ENCODE measurements at places on chromosomes 2 and 18. TPM values are rescaled to one million over a fixed set of nuclear protein-coding genes. Genes with fewer than 3 reads are reported as not detected.

Gene ZSWIM2
- total RNA-seq: not detected

Gene FBXO48
- 2.3 TPM for total RNA-seq

Gene PROKR1
- not detected for total RNA-seq

Gene ZAP70
- total RNA-seq: 166 TPM

Gene CFAP210
- not detected for total RNA-seq

Gene ICOS
- total RNA-seq: 190 TPM

Gene PXDN
- total RNA-seq: not detected

Gene COL5A2
- total RNA-seq: 0.85 TPM

GRCh38 chr18:58496231-58496630 is 132.7 kb downstream of the ALPK2 start:
- no peaks in the 10 kb centered on the region for H3K36me3 ChIP-seq
- peaks cover 10% of the 10 kb centered on the region for H3K4me1 ChIP-seq
- no peak overlapping the region for H3K27ac ChIP-seq
- DNase-seq: no peak

DNA sequence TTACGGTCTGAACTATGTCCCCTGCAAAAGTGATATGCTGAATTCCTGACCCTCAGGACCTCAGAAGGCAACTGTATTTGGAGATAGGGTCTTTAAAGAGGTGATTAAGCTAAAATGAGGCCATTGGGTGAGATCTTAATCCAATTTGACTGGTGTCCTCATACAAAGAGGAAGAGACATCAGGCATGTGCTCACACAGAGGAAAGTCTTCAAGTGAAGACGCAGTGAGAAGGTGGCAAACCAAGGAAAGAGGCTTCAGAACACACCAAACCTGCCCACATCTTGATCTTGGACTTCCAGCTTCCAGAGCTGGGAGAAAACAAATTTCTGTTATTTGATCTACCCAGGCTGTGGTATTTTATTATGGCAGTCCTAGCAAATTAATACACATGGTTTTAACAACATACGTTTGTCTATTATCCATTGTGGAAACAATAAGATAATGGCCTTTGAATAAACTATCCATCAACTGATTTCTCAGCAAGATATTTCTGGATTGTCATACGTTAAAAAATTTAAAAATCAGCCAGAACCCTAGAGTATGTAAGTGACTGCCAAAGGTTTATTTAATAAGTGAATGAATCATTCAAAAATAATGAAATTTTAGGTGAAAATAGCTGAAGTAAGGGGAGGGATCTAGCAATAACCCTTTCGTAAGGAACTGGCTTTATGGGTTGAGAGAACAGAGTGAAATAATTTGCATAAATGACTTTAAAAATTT is 6.5 kb downstream of the WIPF1 start:
- peak overlapping the region; percentile 52 for H3K4me3 ChIP-seq
- peaks cover 78% of the 10 kb centered on the region for H3K4me1 ChIP-seq
- no peaks in the 10 kb centered on the region for H3K27me3 ChIP-seq
- no peak for DNase-seq
- peaks cover 30% of the 10 kb centered on the region for H3K36me3 ChIP-seq
- peak overlapping the region; percentile 96 for H3K27ac ChIP-seq

GRCh38 chr2:129699781-129700573 is 279.5 kb upstream of the RAB6C start:
- H3K36me3 ChIP-seq: no peaks in the 10 kb centered on the region
- no peak for DNase-seq
- H3K4me3 ChIP-seq: no peak overlapping the region
- no peaks in the 10 kb centered on the region for H3K27me3 ChIP-seq
- no peak overlapping the region for H3K27ac ChIP-seq

DNA sequence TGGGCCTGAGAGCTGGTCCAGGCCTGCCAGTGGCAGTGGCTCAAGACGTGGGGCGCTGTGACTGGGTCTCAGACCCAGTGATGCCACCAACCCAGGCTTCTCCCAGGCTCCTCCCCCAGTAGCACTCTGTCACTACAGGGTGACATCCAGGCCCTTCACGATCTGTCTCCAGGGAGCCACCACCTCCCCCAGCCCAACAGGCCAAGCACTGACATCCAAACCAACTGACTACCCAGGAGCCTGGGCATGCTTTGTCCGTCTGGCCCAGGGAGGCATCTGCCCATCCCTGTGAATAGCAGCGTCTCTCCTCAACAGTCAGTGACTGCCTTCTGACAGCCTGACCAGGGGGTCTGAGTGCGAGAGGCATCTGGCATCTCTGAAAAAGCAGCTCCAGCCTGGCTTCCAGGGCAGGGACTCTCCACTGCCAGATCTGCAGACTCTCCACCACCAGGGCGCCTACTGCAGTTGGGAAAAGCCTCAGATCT is 13.0 kb downstream of the TEX44 start:
- peaks cover 6% of the 10 kb centered on the region for H3K4me1 ChIP-seq
- peak overlapping the region; percentile 44 for H3K4me3 ChIP-seq
- H3K27me3 ChIP-seq: no peaks in the 10 kb centered on the region
- H3K27ac ChIP-seq: no peak overlapping the region
- no peak for DNase-seq

GRCh38 chr18:2903006-2903405 is 56.2 kb downstream of the EMILIN2 start:
- H3K4me1 ChIP-seq: peaks cover 10% of the 10 kb centered on the region
- no peak overlapping the region for H3K4me3 ChIP-seq
- H3K27me3 ChIP-seq: no peaks in the 10 kb centered on the region
- DNase-seq: no peak
- no peak overlapping the region for H3K27ac ChIP-seq

DNA sequence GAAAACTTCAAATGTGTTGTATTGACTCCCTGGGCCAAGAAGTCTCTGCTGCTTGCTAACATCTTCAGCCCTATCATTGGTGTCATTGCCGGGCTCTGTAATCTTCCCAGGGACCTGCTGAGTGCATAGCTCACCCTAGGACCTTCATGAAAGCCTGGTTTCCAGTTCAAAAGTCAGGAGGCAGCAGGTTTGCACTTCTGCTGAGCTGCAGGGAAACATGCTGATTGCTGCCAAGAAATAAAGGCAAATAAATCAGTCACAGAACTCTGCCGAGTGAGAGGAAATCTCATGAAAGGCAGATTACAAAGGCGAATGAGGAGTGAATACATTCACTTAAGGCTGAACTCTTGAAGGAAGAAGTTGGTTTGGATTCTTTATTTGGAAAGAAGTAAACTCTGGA is 1947.6 kb upstream of the CELF4 start:
- no peaks in the 10 kb centered on the region for H3K36me3 ChIP-seq
- no peaks in the 10 kb centered on the region for H3K27me3 ChIP-seq
- no peak overlapping the region for H3K27ac ChIP-seq
- no peaks in the 10 kb centered on the region for H3K4me1 ChIP-seq
- no peak for DNase-seq

GRCh38 chr2:196113061-196113974 is 44.7 kb upstream of the DNAH7 start:
- H3K27ac ChIP-seq: no peak overlapping the region
- H3K4me3 ChIP-seq: no peak overlapping the region
- DNase-seq: no peak
- H3K27me3 ChIP-seq: no peaks in the 10 kb centered on the region
- H3K36me3 ChIP-seq: no peaks in the 10 kb centered on the region
- peaks cover 18% of the 10 kb centered on the region for H3K4me1 ChIP-seq

- DNase-seq: no peak
- H3K4me3 ChIP-seq: no peak overlapping the region
- no peaks in the 10 kb centered on the region for H3K27me3 ChIP-seq
- H3K27ac ChIP-seq: no peak overlapping the region
- H3K36me3 ChIP-seq: peaks cover 3% of the 10 kb centered on the region
- H3K4me1 ChIP-seq: peaks cover 5% of the 10 kb centered on the region
Measured at GRCh38 chr2:200435379-200435778, 74.5 kb downstream of the KCTD18 start.

DNA sequence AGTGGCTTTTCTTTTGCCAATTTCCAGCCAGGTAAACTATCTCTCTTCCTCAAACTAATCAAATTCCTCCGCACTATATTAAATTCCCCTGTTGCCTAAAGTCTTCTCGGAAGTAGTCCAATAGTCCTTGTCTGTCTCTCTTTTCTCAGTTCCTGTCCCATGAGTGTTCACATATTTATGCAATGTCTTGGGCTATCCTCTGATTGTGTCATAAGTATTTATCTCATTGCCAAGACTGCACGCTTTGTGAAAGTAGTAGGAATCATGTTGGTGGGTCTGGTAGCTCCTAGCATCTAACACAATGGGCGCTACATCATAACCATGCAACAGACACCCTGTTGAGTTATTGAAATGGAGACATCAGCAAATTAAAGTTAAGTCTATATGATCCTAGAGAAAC is 59.9 kb upstream of the POU3F3 start:
- H3K27ac ChIP-seq: no peak overlapping the region
- no peak for DNase-seq
- H3K27me3 ChIP-seq: peaks cover 3% of the 10 kb centered on the region
- H3K4me1 ChIP-seq: no peaks in the 10 kb centered on the region
- H3K4me3 ChIP-seq: no peak overlapping the region
- H3K36me3 ChIP-seq: no peaks in the 10 kb centered on the region

DNA sequence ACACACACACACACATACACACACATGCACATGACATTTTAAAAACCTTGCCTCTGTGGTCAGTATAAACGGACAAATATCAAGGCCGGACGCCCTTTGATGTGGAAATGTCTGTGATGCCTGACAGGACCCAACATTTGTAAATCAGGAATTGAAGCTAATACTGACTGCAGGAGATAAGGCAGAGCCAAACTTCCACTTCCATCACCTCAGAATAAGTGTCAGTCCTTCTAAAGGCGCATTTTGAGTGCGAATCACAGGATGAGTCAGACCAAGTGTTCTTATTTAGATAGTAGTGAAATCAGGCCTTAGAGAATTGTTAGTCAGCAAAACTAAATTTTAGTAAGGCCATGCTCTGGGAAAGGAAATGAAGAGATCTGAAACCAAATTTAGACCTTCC is 211.7 kb upstream of the LRATD1 start:
- H3K27ac ChIP-seq: no peak overlapping the region
- no peaks in the 10 kb centered on the region for H3K27me3 ChIP-seq
- no peak for DNase-seq
- no peak overlapping the region for H3K4me3 ChIP-seq
- H3K36me3 ChIP-seq: no peaks in the 10 kb centered on the region

GRCh38 chr2:45438872-45439665 is 172.0 kb downstream of the SRBD1 start:
- H3K27me3 ChIP-seq: no peaks in the 10 kb centered on the region
- H3K4me1 ChIP-seq: peaks cover 4% of the 10 kb centered on the region
- H3K27ac ChIP-seq: no peak overlapping the region
- H3K36me3 ChIP-seq: peaks cover 23% of the 10 kb centered on the region
- no peak overlapping the region for H3K4me3 ChIP-seq

- H3K4me3 ChIP-seq: no peak overlapping the region
- no peak overlapping the region for H3K27ac ChIP-seq
- DNase-seq: no peak
- H3K4me1 ChIP-seq: no peaks in the 10 kb centered on the region
- no peaks in the 10 kb centered on the region for H3K36me3 ChIP-seq
Measured at GRCh38 chr18:72492497-72492896, 51.6 kb downstream of the CBLN2 start.

GRCh38 chr2:74096052-74096451 is 51.7 kb downstream of the BOLA3 start:
- peaks cover 24% of the 10 kb centered on the region for H3K36me3 ChIP-seq
- H3K27me3 ChIP-seq: no peaks in the 10 kb centered on the region
- DNase-seq: no peak
- H3K27ac ChIP-seq: no peak overlapping the region

- H3K27ac ChIP-seq: no peak overlapping the region
- DNase-seq: no peak
- H3K4me3 ChIP-seq: no peak overlapping the region
- no peaks in the 10 kb centered on the region for H3K27me3 ChIP-seq
Measured at GRCh38 chr2:49270091-49270490, 115.8 kb upstream of the FSHR start.

GRCh38 chr2:112216167-112216566 is 38.7 kb downstream of the ZC3H8 start:
- no peak for DNase-seq
- no peak overlapping the region for H3K4me3 ChIP-seq
- H3K4me1 ChIP-seq: peaks cover 4% of the 10 kb centered on the region

- H3K27me3 ChIP-seq: peaks cover 7% of the 10 kb centered on the region
- H3K27ac ChIP-seq: no peak overlapping the region
- H3K4me3 ChIP-seq: no peak overlapping the region
- H3K4me1 ChIP-seq: peaks cover 56% of the 10 kb centered on the region
- H3K36me3 ChIP-seq: no peaks in the 10 kb centered on the region
- DNase-seq: peak; percentile 25
Measured at GRCh38 chr2:207252979-207253645, 87.4 kb upstream of the KLF7 start.

DNA sequence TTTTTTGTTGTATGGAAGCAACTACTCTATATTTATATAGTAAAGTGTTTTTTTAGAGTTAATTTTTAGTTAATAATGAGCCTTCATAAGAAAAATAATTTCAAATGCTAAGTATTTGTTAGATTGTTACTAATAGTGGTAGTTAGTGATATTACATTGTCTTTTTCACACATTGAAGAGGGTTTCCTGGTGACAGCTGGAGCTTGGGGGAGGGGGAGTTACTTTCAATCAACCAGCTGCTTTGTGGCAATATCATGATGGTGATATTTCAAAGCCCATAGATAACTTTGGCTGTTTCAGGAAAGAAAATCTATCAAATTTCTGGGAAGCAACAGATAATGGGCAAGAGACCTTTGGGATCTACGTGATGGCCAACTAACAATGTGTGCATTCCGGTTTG is 4.1 kb downstream of the RHBDD1 start:
- peaks cover 63% of the 10 kb centered on the region for H3K4me1 ChIP-seq
- H3K27me3 ChIP-seq: no peaks in the 10 kb centered on the region
- no peak overlapping the region for H3K4me3 ChIP-seq
